ENCODE measurements at places on chromosomes 1 and 21. TPM values are rescaled to one million over a fixed set of nuclear protein-coding genes. Genes with fewer than 3 reads are reported as not detected.

Gene SYT11
- total RNA-seq, result 0.17 TPM

DNA sequence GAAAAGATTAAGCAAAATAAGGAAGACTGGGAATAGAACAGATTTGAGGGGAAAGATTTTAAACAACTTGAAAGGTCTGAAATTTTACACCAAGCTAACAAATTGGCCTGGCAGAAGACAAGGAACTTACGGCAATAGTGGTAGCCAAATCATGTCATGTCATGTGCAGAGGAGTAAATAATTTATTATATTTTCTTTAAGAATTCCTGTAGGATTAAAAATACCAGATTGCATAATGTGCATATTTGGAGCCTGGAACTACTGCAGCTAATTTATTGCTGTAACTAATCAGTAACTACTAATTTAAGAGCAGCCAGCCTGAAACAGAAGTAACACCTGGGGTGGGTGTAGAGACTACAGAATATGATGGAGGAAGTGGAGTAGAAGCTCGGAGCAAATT lies 334.3 kb downstream of the TGFB2 start:
- no peaks in the 10 kb centered on the region for H3K27me3 ChIP-seq
- H3K4me3 ChIP-seq, result no peak overlapping the region
- H3K27ac ChIP-seq, result no peak overlapping the region
- no peak for DNase-seq
- H3K36me3 ChIP-seq, result no peaks in the 10 kb centered on the region
- H3K4me1 ChIP-seq, result peaks cover 2% of the 10 kb centered on the region

Gene ANGPTL1
- total RNA-seq, result 0.34 TPM

GRCh38 chr1:54763816-54764132 lies 549 bp downstream of the PARS2 start:
- peak overlapping the region; percentile 97 for H3K4me3 ChIP-seq
- peak overlapping the region; percentile 52 for H3K27ac ChIP-seq
- peaks cover 18% of the 10 kb centered on the region for H3K4me1 ChIP-seq
- DNase-seq, result no peak
- no peaks in the 10 kb centered on the region for H3K36me3 ChIP-seq

GRCh38 chr1:43688594-43689000 lies 18.7 kb upstream of the ST3GAL3 start:
- no peak overlapping the region for H3K4me3 ChIP-seq
- no peaks in the 10 kb centered on the region for H3K27me3 ChIP-seq
- DNase-seq, result no peak
- H3K4me1 ChIP-seq, result no peaks in the 10 kb centered on the region

Gene GBP3
- total RNA-seq, result 1.2 TPM

- H3K4me1 ChIP-seq, result peaks cover 38% of the 10 kb centered on the region
- no peak overlapping the region for H3K27ac ChIP-seq
- H3K27me3 ChIP-seq, result no peaks in the 10 kb centered on the region
- no peak for DNase-seq
- H3K36me3 ChIP-seq, result no peaks in the 10 kb centered on the region
These were observed 1.2 kb downstream of the BCL9 start for GRCh38 chr1:147542569-147542897.

- H3K4me3 ChIP-seq, result no peak overlapping the region
- no peak for DNase-seq
- H3K27me3 ChIP-seq, result no peaks in the 10 kb centered on the region
- no peaks in the 10 kb centered on the region for H3K36me3 ChIP-seq
These were observed 359.9 kb downstream of the SEC16B start for GRCh38 chr1:177609953-177610352.

Gene FMN2
- not detected for total RNA-seq

Data from HCT116 (cell line).